Stimulated activated CD8-positive, alpha-beta memory T cell treated with anti-CD3 and anti-CD28 coated beads, Interleukin-2, amount 100 ng/mL, for 1 hour (primary cell): ENCODE measurements at places on chromosomes 6 and 20.

DNA sequence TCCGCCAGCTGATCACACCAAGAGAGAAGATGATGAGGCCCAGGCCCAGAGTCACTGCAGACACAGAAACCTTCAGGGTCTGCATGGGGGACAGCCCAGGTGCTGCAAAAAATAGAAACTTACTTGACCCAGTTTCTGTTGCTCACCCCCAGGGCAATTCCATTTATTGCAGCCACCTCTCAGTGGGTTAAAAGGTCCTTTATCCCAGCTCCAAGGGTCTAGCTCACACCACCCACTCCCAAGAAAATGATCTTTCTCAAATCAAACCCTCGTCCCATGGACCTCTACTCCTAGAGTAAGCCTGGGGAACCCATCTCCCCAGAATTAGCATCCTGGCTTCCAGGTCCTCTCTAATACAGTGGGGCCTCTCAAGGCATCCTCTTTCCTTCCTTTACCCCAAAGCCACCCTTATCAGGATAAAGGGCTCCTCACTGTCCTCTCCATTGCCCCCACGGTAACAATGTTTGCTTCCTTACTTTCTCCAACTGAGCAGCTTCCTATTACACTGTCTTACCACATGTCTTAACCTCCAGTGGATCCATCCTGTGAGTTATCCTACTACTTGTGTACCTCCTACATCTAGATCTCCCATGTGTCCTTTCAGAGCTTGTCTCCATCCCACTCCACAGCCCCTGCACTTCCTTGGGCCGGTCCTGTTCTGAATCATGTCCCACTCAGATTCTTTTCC lies 5.1 kb downstream of the HLA-DMB start:
- no peak for DNase-seq

- DNase-seq, result no peak
Measured at GRCh38 chr6:16810411-16810810, 49.2 kb upstream of the ATXN1 start.

DNA sequence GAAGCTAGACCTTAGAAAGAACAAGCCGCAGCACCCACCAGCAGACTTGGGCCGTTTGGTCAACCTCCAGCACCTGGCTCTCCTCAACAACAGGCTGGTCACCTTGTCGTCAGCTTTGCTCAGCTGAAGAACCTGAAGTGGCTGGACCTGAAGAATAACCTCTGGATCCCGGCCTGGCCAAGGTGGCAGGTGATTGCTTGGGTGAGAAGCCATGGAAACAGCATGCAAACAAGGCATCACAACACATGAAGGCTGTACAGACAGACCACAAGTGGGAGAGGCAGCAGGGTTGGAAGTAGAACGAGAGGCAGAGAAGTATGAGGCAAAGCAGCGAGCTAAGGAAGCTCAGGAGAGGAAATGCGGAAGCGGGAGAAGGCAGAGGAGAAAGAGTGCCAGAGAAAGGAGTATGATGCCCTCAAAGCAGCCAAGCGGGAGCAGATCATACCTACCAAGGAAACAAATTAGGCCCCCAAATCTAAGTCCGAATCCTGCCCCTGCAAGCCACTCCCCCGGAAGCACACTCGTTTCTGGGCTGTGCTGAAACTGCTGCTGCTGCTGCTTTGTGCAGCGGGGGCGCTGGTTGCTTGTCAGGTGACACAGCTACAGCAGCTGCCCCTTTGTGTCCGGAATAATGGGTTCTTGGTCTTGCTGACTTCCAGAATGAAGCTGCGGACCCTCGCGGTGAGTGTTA lies 121.6 kb upstream of the LGSN start:
- DNase-seq, result no peak

GRCh38 chr6:155448668-155449449 lies 6.8 kb downstream of the NOX3 start:
- no peak for DNase-seq

GRCh38 chr20:20793591-20793990 lies 81.1 kb upstream of the RALGAPA2 start:
- no peak for DNase-seq

- DNase-seq, result no peak
Measured at GRCh38 chr6:52498538-52499017, 78.3 kb downstream of the TRAM2 start.

DNA sequence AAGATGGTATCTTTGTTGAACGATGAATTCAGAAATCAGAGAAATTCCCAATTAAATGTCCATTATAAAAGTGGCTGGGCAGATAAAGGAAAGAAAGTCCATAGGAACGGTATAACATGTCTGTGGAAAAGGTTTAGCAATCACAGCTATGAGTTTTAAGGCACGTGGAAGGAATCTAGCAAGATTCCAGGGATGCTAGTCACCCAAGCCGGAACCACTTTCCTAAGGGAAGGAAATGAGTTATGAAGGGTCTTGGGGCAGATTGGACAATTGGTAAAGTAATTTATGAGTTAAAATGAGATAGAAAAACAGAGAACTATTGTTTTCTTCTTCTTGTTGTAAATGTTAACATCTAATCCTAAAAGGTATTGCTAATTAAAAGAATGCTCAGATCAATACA lies 384.8 kb downstream of the ADGRB3 start:
- DNase-seq, result no peak

DNA sequence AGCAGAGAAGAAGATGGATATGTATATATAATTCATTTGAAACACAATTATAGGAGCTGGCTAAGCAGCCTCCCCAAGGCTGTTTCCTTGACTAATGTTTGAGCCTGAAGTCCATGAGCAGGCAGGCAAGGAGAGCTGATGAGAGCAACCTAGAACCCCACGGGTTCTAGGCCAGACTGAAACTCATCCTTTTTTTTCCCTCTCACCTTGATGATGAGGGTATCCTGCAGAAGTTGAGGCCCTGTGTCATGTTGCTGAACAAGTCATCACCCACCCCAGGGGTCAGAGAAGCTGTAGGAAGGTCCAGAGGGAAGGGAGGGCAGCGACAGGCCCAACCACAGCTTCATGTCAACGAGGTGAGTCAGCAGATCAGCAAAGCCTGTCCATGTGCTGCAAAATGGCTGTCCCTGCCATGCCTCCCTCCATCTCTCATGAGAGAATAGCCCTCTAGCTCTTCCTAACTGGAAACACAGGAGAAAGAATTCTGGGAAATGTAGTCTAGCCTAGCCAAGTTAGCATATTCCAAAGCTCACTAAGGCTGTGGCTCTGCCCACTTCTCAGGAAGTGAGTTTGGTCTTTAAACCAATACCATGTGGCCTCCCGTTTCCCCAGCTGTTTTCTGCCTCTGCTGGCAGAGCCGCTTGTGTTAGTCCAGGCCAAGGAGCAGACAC lies 91.3 kb upstream of the DTNBP1 start:
- no peak for DNase-seq

- no peak for DNase-seq
Measured at GRCh38 chr6:40160826-40161225, 226.6 kb upstream of the MOCS1 start.

DNA sequence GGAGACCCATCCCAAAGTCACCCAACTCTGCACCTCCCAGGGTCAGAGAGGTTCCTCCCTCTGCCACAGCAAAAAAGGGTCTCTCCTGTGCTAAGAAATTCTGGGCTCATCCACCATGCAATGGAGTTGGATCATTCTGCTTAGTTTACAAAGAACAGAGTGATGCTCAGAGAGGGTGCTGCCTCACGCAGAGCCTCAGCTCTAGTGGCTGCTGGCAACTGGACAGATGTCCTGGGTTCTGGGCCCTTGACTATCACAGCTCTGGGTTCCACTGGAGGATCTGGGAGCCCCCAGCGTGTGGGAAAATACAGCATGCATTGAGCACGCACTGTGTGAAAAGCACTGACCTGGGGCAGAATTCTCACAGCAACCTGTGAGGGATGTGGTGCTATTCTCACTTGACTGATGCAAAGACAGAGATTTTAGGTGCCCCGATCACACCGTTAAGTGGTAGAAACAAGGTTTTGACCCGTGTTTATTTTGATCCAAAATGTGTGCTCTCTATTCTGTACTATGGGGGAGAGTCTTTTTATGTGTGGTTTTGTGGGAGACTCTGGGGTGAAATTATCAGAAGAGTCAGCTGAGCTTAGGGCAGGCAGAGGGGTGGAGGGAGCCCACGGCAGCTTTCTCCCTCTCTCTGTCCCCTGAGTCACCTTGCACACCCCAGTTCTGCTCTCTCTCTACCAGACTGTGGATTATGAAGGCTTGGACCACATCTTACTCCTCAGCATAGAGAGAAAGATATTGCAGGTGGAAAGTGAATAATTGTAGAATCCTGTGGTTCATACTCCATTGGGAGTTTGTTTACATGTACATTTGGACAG lies 19.9 kb downstream of the TREML4 start:
- no peak for DNase-seq

DNA sequence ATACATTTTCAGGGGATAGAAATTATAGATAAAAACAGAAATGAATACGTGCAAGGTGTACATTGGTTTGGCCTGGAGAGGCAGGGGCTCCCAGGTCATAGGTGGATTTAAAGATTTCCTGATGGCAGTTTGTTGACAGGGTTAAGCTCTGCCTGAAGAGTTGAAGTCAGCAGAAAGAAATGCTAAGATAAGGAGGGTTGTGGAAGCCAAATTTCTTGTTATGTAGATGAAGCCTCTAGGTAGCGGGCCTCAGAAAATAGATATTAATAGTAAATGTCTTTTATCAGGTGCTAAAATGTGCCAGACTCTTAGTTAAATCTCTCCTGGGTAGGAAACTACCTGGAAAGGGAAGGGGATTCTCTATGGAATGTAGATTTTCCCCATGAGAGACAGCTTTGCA lies 188.8 kb downstream of the CDH26 start:
- no peak for DNase-seq

DNA sequence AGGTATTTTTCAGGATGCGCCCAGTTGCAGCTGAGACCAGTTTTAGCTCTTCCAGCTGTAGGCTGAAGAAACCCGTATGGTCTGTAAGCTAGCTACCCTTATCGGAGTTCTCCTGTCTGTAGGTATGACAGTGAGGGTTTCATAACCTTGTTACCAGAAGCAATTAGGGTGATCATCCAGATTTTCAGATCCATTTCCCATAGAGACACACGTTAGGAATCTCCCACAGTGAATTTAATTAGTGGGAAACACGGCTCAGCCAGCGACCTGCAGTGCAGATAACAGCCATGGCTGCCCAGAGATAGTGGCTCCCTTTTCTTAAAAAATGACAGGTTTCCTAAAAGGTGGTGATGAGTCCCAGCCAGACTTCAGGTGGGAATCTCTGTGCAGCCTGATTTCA lies 111.1 kb downstream of the BTBD3 start:
- DNase-seq, result no peak

DNA sequence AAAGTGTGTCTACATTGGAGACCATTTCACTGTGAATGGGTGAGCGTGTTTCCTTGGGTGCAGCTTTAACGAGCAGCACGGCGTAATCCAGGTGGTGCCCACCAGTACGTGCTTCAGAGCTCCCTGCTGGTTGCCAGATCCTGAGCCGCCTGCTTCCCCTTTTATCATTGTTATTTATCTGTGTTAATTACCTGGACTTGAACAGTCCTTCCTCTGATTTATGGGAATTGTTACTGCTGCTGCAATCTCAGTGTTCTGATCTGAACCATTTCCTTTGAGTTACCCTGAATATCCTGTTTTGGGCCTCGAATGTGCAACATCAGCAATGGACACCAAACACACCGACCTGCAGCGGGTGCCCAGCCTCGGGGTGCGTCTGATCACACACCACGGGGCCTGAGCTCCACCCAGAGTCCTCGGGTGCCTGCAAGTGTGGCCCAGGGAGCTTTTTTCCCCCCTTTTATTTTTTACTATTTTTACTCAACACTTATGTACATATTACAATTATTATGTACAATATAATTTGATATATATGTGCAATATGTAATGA lies 81.3 kb downstream of the RPP40 start:
- DNase-seq, result no peak

DNA sequence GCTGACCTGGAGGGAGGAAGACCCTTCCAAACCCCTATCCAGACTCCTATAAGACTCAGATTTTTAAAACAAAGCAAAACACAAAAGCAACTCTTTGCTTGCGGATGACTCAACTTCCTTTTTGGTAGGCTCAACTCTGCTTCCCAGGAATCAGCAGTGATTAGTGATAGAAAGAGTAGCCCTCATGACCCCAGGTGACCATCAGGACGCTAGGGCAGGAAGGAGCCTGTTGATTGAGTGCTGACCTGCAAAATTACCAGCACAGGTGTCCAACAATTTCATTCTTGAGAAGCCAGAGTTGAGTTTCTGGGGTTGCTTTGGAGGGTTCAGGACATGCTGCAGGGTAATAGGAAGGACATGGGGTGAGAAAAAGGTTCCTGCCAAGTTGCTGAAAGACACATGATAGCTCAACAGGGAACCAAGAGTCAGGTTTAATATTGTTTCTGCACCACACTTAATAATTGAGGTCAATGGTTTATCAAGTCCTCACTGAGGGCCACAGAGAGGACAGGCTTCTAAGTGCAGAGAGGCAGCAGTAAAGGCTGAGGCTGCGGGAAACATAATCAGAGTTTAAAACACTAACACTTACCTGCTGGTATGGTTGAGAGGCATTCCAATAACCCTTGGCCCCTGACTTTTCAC lies 67.4 kb upstream of the BMP2 start:
- no peak for DNase-seq

DNA sequence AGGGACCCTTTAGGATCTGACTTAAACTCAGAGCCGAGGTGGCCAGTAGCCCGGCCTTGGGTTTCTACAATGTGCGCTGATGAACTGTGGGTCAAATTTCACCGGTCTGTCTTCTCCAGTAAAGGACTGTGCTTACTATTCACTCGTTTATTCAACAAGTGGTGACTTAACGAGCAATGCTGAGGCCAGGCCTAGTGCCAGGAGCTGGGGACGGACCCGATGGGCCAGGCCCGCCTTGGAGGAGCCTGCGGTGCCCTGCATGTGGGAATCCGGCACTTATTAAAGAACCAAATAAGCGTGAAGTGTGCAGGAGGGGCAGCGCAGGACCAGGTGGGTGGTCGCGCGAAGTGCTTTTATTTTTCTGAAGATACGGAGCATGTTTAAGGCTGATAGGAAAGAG lies 24.0 kb downstream of the CTCFL start:
- DNase-seq, result no peak

GRCh38 chr6:42337985-42338743 lies 113.6 kb downstream of the TRERF1 start:
- DNase-seq, result no peak

- peak; percentile 6 for DNase-seq
Measured at GRCh38 chr6:15023448-15023847, 222.4 kb upstream of the JARID2 start.

DNA sequence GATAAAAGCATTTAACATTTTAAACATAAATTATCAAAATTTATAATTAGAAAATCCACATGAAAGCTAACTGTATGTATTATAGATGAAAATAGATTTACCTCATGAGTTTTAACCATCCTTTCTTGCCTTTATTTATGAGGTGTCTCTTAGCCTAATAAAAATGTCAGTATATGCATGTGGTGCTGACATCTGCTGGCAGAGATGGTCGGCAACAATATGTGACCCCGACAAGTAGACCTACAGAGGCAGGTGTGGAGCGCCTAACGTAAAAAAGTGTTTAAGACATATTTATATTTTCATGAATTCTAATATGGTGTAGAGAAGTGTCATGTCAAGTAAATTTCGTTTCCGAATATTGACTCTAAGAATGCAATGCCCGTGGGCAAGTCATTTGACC lies 149.0 kb upstream of the FUT9 start:
- DNase-seq, result no peak
